Lung microvascular endothelial cell (primary cell): ENCODE measurements at places on chromosomes 4 and X.
A peak's percentile ranks its signal among the peaks of the same experiment; 100 is the strongest.

DNA sequence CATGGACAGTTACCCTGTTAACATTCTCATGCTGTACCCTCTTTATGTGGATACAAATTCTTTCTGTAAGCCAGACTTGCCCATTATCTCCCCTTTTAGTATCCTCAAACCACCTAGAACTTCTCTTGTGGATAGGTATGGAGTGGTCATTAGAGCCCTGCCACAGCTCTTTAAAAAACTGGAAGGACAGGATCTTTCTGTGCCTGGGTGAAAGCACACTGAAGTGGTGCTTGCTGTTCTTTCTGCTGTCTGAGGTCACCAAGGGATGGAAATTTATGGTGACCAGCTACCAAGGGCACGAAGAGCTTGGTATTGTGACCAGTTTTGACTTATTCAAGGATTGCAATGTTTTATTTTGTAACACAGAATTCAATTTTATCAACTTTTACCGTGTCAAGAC lies 344.2 kb downstream of the CBLL2 start:
- no peak for DNase-seq

- no peak for DNase-seq
These were observed 123.8 kb downstream of the RPS6KA6 start for GRCh38 chrX:84064164-84064563.

- DNase-seq, result peak; percentile 7
These were observed 618.1 kb upstream of the GRIA3 start for GRCh38 chrX:122565952-122566351.

DNA sequence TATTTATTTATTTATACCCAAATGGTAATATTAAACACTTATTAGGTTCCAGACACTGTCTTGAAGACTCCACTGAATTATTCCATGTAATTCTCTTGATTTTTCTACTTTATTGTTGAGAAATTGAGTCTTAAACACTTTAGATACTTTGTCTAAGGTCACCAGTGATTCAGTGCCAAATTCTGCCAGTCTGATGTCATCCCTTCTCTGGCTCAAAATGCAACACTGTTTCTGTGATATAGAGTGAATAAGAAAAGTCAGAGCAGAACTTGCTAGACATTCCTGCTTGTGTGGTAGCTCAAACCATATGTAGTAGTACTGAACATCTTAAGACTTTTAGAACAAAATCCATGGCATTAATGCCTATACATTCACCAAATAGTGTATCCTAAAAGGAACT lies 164.3 kb downstream of the GABRB1 start:
- DNase-seq, result no peak

- DNase-seq, result peak; percentile 91
These were observed 64.8 kb upstream of the STOX2 start for GRCh38 chr4:183840311-183840710.

DNA sequence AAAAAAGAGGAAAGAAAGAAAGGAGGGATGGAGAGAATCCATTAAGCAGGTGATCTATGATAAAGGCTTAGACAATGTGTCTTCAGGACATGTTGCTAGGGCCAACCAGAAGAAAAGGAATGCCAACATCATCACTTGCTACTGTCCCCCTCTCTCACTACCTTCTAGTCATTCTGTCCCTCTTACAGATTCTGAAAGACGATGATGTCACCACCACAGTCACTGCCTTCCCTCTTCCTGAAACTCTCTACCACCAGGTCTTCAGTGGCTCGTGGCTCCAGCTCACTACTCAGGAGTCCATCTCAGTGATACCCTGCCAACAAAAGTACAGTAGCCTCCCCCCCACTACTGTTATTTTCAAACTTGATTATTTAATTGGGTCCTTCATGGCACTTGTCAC lies 64.0 kb downstream of the KCNIP4 start:
- no peak for DNase-seq

- no peak for DNase-seq
These were observed 22.6 kb upstream of the CLCN4 start for GRCh38 chrX:10133980-10134676.

- no peak for DNase-seq
These were observed 102.9 kb upstream of the ARSJ start for GRCh38 chr4:114082348-114082747.

DNA sequence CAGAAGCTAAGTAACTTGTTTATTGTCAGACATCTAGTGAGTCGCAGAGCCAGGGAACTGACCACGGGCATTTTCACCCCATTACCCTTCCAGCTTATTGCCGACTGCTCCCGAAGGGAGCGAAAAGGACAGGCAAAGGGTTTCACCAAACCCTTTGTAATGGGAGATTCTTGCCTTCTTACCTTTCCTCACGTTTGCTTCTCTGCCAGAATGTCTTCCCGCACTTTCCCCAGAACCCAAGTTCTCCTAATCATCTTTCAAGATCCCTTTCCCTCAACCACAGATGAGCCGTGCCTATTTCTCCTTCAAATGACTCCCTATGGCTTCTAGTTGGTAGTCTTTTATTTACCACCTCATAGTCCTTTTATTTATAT lies 520 bp upstream of the SRP72 start:
- peak; percentile 6 for DNase-seq

DNA sequence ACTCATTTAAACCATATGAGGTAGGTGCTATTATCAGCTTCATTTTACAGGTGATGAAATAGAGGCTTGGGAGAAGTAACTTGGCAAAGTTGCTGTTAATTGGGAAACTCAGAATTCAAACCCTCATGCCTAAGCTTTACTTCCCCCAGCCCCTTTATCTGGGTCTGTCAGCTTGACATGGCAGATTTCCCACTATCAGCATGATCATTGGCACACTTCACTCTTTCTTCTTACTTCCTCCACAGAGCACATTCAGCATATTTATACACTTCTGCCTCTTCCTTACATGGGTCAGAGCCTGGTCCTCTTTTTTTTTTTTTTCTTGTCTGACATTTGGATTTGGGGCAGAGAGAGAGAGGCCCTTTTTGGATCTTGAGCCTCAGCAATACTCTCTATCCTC lies 56.5 kb upstream of the ARX start:
- no peak for DNase-seq

DNA sequence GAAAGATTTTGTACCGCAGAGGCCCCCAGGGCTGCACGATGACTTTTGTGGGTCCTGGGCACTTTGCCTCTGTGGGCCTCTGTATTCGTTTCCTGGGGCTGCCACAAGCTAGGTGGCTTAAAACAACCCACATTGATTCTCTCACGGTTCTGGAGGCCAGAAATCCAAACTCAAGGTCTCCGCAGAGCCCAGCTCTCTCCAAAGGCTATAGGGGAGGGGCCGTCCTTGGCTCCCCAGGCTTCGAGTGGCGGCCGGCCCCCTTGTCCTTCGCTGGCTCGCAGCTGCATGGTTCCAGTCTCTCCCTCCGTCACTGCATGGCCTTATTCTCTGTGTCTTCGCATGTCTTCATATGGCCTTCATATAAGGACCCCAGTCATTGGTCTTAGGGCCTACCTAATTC lies 241.2 kb downstream of the EVC2 start:
- no peak for DNase-seq

- DNase-seq, result peak; percentile 29
These were observed 24.9 kb downstream of the CD99L2 start for GRCh38 chrX:150873616-150874015.

GRCh38 chrX:24498975-24499374 lies 33.9 kb downstream of the PDK3 start:
- DNase-seq, result peak; percentile 32

DNA sequence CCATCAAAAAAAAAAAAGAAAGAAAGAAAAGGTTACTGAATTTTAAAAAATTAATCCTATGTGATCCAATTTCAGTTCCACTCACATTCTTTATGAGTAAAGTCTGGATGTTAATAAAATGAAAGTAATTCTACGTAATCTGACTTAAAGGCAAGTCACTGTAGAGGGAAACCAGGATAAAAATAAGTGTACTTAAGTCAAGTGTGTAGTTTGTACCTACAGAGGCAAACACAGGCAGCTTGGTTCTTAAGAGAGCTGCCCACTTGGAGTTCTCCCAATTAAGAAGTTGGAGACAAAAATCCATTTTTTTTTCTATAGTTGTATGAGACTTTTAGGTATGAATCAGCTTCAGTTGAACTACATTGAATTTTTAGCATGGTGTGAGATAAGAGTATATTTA lies 7.0 kb upstream of the LRAT start:
- no peak for DNase-seq

DNA sequence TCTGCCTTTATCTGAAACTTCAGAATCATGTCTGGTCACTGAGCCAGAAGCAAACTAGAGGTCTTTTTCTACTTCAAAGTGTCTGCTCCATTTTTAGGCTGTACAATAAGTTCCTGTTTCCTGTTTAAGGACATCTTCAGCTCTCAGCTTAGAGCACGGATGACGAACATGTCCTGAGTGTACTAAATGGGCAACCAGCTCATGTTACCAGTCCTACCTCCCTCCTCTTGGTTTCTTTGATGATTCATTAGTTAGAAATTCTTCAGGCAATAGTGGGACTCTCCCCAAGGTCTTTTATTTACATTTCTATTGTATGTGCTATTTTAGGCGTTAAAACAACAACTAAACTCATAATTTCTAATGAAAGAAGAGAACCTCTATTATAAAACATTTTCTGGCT lies 58.0 kb downstream of the ENPEP start:
- peak; percentile 98 for DNase-seq

GRCh38 chr4:99078336-99078735 lies 10.3 kb downstream of the ADH5 start:
- DNase-seq, result no peak

DNA sequence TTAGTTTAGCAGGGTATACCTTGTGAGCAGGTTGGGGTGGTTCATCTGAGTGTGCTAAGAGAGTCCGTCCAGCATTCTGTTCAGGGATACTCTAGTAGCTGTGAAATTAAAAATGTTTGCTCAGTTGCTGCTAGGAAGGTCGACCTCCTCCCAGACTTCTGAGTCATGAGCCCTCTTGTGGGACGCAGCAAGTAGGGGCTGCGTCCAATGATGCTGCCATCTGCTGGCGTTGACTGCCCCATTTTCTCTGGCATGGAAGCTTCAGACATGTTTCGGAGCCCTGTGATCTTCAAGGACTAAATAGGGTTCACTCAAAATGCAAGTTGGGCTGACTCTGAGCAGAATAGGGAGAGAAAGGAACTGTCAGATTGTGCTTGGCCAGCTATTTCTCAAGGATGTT lies 201.0 kb upstream of the ARSJ start:
- DNase-seq, result peak; percentile 93

DNA sequence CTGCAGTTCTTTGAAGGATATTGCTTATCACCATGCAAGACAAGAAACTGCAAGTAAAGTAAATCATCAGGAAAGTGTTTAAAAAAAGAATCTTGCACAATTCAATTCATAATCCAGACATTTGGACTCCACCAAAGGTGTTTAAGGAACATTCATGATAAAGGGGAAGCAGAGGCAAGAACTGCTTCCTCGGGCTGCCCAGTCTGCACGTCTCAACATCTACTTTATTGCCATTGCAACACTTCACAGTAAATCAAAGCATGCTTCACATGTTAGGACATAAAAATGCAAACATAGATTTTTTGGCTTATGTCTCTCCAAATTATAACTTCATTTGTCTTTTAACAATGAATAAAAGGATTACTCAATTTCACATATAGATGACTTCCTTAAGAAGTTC lies 42.5 kb downstream of the MID1 start:
- DNase-seq, result no peak

GRCh38 chrX:107576841-107577240 lies 51.5 kb upstream of the PRPS1 start:
- no peak for DNase-seq

- no peak for DNase-seq
These were observed 443.0 kb upstream of the GALNT7 start for GRCh38 chr4:172725581-172725980.

DNA sequence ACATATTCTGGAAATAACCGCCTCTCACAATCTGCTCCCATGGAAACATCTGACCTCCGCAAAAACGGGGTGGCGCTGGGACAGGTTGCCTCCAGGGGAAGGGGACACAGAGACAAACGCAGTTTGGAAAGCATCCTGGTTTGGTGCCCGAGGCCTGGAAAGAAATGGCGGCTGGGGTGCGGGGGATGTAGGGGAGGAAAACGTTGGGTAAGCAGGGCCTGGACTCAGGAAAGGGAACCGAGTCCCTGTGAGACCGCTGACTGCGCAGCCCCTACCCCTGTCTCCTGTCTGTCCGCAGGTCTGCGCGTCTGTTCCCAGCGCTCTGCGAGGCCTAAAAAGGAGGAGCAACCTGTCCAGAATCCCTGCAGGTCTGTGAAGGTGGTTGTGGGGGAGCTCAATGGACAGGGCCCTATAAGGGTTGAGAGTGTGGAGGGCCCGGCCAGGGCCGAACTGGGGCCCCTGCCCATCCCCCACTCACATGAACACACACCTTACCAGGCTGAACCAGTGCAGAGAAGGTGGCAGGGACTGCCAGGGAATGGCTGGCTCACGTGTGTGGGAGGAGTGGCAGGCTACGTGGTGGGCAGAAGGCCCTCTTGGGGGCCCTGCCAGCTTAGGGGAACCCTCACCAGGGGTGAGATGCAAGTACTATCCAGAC lies 672 bp downstream of the TCEAL3 start:
- no peak for DNase-seq

- no peak for DNase-seq
These were observed 247.3 kb downstream of the GPAT3 start for GRCh38 chr4:83783215-83783614.

GRCh38 chrX:130772105-130772775 lies 130.8 kb downstream of the ENOX2 start:
- DNase-seq, result no peak

DNA sequence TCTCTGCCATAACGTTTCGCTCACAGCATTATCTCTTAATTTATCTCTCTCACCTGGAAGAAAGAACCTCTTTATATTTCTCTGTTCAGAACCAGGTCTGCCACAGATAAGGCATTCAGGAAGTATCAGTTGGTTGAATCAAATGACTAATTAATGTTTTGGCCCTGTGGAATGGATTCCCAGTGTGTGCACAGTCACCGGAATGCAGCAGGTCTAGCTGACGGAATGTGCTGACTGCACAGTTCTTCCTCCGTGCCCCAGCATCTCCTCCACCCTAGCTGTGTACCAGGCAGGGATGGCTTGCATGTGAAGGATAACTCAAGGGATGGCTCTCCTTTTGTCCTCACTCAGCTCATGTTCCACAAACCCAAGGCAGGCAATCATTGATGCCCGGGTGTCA lies 141.8 kb upstream of the MSX1 start:
- DNase-seq, result no peak
